ENCODE measurements at places on chromosomes 11 and 22.

GRCh38 chr11:12769834-12770345, 95.7 kb downstream of the TEAD1 start:
- DNase-seq, result no peak

- no peak for DNase-seq
Observed at GRCh38 chr11:12165237-12165875, 55.0 kb downstream of the MICAL2 start.

DNA sequence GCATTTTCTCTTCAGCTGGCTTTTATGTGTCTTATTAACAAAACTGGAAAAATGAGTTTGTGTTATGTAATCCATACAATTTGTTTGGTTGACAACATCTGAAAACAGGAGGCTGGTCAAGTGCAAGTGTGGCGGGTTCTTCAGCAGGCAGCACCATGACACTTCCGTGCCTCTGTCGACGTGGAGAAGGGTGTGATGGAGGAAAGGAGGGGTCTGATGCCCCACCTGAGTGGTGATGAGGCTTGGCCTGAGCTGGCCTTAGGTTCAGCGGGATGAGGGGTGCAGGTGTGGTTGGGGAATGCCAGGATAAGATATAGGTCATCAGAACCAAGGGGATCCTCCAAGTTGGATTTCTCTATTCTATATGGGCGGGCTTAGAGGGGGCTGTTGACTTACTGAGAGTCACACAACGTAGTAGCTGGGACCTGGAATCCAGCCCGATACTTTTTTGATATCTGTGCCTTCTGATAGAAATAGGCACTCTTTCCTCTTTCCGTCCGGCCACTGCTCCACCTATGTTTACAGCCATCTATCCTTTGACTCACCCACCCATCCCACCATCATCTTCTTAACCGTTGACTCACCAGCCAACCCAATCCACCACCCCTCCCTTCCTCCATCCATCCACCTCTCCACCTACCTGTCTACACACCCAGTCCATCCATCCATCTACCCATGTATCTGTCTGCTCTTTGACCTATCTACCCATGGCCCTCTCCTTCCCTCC, 29.0 kb downstream of the SHANK3 start:
- DNase-seq, result no peak

DNA sequence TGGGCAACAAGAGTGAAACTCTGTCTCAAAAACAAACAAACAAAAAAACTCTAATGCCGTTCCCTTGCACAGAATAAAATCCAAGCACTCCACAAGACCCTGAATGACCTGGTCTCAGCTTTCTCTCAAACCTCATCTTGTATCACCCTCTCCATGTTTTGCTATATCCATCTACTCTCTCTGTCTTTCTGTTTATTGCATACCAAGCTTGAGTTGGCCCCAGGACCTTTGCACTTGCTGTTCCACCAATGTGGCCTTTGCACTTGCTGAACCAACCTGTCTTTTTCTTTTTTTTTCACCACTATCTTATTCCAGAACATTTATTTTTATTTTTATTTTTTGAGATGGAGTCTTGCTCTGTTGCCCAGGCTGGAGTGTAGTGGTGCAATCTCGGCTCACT, 2.0 kb upstream of the L3MBTL2 start:
- no peak for DNase-seq

DNA sequence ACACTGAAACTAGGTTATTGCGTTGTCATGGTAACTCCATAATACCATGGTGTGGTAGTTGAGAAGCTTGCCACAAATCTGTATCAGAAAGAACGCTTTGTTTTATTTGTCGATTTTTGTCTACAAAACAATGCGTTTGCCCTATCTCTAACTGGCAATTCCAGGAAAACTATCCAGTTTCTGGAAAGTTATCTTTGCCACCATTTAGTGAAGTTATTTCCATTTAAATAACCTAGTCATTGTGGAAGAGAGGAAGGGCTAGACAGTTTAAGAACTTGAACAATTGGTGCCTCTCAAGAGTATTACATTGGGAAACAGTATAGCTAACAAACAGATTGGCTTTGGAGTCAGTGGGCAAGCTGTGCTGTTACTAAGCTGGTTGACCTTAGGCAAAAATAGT, 7.9 kb downstream of the HSD17B12 start:
- no peak for DNase-seq

DNA sequence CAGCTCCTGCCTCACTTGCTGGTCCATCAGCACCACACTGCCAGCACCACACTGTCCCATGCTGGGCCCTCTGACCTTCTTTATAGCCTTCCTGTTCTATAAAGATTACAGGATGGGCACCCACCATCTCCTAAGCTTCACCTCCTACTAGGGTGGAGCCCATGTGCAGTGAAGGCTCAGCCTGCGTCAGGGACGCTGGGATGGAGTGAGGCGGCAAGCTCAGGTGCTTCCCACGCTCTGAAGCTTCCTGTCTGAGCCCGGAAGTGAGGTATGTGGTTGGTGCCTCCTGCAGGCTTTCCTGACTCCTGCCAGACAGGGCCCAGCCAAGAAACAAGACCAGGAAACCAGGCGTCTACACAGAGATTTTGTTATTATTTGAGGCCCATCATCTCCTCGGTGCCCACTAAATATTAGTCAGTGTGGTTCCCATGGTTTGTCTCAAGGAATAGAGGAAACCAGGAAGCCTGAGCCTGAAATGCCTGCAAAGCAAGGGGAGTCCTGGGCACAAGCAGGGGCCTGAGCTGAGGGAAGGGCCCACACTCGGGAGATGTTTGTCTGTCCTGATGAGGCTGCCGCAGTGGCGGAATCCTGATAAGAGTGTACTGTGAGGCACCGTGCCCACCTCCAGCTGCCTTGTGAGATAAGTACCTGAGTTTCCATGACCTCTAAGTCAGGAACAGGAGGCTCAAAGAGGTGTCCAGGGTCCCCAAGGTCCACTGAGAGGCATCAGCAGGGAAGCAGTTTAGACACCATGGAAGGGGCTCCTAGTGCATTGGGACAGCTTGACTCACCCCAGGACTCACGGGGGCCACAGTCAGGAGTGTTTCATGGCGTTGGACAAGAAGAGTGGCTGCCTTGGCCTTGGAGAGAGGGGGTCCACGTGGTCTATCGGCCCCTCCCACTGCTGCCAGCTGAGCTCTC, 22.0 kb downstream of the RSPH14 start:
- DNase-seq, result peak; percentile 70

DNA sequence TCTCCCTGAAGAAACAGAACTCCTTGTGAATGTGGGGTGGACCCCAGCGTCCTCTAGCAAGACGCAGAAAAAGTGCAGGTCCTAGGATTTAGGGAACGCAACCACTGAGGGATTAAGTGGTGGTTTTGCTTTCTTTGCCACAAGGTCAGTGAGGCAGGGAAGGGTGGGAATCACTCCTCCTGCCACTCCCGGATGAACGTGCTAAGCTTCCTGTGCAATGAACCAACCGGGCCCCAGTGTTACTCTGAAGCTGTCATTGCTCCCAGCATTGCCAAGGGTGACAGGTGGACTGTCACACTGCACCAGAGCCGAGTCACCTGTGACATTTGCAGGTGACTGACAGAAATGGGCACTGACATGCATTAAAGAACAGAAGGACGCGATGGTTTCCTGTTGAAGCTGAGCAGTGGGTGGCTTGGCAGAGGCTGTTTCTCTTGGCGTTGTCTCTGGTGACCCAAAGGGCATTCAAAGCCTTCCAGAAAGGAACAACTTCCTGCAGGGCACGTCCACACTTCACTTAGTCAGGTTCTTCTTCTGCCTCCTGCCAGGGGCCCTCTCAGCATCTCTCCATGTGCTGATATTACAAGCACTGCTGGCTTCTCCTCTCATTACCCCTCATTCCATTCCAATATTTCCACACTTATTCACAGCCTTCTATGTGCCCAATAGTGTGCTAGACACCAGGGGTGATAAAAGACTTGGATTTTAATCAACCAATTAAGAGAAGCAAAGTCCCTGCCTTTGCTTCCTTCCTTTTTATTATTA, 9.7 kb downstream of the KIRREL3 start:
- no peak for DNase-seq

- no peak for DNase-seq
Observed at GRCh38 chr22:43183496-43184277, 3.2 kb downstream of the TTLL12 start.

DNA sequence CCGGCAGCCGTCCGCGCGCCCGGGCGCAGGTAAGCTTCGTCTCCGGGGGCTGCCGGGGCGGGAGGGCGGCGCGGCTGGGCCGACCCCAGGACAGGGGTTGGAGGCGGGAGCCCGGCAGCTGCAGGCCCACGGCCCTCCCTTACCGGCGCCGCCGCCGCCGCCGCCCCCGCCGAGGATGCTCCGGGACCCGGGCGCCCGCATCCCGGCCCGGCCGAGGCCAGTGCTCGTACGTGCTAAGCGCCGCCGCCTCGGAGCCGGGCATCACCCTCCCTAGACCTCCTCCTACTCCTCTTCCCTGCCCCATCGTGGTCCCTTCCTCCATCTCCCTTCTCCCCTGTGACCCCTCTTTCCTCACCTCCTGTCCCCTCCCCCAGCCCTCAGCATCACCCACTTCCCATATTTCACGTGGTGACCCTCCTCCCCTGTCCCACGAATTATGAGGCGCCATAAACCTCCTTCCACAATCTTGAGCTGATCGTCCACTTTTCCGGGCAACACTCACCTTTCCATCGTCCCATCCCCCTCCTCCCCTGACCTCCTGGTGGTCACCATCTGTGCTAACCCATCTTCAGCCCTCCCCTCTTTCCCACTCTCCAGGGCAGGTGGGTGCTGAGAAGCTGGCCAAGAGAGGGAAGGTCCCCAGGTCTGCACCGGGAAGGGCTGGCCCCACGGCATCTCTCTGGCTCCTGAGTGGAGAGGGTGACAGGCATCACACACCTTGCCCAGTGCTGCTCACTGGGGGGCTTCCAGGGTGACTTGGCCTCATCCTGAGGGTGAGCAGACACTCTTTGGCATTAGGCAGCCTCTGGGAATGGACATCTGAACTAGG, 612 bp downstream of the ASPHD2 start:
- DNase-seq, result peak; percentile 5

- DNase-seq, result no peak
Observed at GRCh38 chr11:61714916-61715315, 34.7 kb downstream of the DAGLA start.

GRCh38 chr11:85699957-85700741, 14.2 kb upstream of the CCDC89 start:
- DNase-seq, result peak; percentile 20

DNA sequence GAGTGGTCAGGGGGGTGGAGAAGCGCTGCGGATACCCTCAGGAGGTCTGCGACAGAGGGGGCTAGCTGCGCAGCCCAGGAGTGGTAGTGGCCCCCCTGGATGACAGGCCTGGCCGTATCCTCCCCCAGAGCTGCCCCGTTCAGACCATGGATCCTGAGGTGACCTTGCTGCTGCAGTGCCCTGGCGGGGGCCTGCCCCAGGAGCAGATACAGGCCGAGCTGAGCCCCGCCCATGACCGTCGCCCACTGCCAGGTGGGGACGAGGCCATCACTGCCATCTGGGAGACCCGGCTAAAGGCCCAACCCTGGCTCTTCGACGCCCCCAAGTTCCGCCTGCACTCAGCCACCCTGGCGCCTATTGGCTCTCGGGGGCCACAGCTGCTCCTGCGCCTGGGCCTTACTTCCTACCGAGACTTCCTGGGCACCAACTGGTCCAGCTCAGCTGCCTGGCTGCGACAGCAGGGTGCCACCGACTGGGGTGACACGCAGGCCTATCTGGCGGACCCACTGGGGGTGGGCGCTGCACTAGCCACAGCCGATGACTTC, 505 bp downstream of the NUDT22 start:
- peak; percentile 62 for DNase-seq

DNA sequence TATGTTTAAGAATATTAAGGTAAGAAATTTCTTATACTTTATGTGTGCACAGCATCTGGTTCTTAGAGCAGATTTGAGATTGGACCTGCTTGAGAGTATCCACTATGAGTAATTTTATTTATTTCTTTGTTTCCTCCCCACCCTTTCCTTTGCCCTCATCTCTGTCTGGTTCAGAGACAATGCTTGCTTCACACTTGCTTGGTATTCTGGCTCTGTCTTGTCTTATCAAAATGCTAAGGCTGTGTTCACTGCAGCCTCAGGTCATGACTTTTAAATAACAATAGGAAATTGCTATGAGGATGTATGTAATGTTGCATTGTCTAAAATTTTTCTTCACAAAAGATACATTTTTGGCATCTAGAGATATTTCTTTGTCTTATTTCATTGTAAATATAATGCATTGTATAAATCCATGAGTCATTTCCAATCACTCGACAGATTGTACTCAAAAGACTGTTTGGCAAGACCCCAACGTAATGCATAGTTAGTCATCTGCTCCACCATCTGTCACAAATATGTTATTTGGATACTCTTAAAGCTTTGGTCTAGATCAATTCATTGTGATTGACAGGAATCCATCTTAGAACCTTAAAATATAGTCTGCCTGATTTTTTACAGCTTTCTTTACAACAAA, 395.7 kb downstream of the AASDHPPT start:
- DNase-seq, result no peak

- DNase-seq, result no peak
Observed at GRCh38 chr11:44226490-44226889, 83.4 kb downstream of the ALX4 start.

DNA sequence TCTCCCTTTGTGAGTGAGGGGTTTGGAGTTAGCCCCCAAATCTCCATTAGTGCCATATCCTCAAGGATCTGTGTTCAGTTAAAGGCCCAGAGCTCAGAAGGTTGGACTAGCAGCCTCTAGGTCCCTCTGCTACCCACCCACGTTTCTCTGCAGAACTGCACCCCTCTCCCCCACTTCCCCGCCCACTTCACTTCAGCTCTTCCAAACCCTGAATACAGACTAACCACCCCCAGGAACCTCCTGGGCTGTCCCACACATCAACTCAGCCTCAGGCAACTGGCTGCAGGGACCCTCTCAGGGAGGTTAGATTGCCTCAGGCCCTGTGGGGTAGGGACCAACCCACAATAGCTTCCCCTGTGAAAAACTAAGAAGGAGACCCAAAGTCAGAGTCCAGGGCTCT, 840 bp downstream of the VPREB3 start:
- DNase-seq, result no peak

DNA sequence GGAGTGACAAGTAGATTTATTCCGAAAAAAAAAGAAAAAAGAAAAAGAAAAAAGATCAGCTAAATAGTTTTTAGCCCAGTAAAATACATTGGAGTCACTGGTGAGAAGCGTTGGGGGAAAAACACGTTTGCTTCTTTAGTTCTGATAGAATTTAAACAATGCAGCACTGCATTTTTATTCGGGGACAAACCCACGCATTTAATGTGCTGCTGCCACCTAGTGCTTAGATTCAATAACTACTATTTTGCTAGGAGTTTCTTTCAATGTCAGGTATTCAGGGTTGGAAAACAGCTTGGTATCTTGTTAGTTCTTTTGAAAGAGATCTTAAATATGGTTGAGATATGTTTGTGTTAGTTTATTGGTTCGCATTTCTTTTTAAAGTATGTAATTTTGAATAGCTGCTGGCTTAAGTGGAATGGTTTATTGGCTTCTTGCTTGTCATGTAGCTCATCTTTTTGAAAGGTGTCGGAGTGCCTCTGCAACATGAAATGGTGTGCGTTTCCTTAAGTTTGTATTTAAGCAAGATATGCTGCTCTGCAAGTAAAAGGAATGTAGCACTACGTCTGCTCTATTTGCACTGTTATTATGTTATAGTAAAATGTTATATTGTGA, 41.9 kb downstream of the SVIP start:
- peak; percentile 33 for DNase-seq

- no peak for DNase-seq
Observed at GRCh38 chr22:37045958-37046357, 5.6 kb upstream of the KCTD17 start.
